Stimulated activated CD8-positive, alpha-beta memory T cell treated with anti-CD3 and anti-CD28 coated beads, Interleukin-4, amount 100 ng/mL, for 1 hour (primary cell): ENCODE measurements at places on chromosomes 12 and 14.

GRCh38 chr12:66836623-66837310, 157.9 kb upstream of the GRIP1 start:
- DNase-seq, result no peak

DNA sequence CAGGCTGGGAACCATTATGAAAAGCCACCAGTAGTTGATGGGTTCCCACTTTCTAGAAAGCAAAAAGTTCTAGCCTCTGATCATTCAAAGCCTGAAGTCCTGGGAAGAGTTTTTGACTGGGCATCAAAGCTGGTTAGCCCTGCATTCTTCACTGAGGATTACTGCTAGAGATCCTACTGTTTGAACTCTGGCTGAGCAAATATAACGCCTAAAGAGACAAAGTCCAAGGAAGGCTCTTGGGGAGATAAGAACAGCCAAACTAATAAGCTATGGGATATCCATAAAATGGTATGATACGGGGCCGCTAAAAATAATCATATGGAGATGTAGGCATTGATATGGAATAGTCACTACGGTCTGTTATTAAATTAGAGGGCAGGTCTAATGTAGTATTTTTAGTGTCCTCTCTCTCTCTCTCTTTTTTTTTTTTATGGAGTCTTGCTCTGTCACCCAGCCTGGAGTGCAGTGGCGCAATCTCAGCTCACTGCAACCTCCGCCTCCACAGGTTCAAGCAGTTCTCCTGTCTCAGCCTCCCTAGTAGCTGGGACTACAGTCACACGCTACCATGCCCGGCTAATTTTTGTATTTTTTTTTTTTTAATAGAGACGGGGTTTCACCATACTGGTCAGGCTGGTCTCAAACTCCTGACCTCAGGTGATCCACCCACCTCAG, 35.5 kb downstream of the PLXNC1 start:
- no peak for DNase-seq

- DNase-seq, result no peak
These were observed 17.5 kb downstream of the PNMA1 start for GRCh38 chr14:73696466-73697400.

GRCh38 chr12:122519418-122519817, 7.3 kb downstream of the RSRC2 start:
- DNase-seq, result no peak

GRCh38 chr14:96053600-96054381, 14.6 kb downstream of the C14orf132 start:
- no peak for DNase-seq

GRCh38 chr14:53538316-53538881, 385.3 kb upstream of the DDHD1 start:
- no peak for DNase-seq

DNA sequence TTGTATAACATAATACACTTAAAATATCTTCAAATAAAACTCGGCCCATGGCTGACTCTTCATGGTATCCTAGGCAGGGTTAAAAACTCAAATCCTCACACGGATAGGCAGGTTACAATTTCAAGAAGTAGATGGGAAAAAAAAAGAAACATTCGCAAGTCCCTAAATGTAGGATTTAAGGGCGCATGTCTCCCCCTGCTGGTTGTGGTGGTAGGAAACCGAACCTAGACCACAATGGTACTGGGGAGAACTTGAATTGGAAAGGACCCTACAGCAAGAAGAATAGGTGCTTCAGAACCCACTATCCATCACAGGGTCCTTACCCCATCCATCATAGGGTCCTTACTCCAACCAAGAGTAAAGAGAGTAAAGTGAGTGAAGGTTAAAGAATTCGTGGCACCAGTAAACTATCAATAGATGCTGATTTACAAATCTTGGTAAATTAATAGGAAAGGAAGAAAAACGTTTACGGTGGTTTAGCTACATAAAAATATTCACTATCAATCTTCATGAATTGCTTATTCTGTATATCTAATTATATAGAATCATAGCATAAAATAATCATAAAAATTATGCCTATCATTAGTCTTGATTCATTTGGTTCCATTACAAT, 3.3 kb upstream of the CIPC start:
- DNase-seq, result peak; percentile 47
